ENCODE measurements at places on chromosomes 5 and 9.

DNA sequence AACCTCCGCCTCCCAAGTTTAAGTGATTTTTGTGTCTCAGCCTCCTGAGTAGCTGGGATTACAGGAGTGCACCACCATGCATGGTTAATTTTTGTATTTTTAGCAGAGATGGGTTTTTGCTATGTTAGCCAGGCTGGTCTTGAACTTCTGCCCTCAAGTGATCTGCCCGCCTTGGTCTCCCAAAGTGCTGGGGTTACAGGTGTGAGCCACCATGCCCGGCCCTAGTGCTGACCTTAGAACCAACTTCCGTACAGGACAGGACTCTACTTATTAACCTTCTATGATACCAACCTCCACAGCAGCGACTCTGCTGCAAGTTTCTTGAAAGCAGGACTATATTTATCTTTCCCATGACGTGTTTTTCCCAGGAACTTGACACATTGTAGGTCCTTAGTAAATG is 176.9 kb downstream of the RGS3 start:
- DNase-seq, result no peak

- no peak for DNase-seq
These were observed 117.7 kb downstream of the ROR2 start for GRCh38 chr9:91832322-91832721.

GRCh38 chr5:163916376-163916775 is 411.0 kb downstream of the MAT2B start:
- no peak for DNase-seq

GRCh38 chr9:110526426-110526825 is 53.1 kb downstream of the SVEP1 start:
- no peak for DNase-seq

DNA sequence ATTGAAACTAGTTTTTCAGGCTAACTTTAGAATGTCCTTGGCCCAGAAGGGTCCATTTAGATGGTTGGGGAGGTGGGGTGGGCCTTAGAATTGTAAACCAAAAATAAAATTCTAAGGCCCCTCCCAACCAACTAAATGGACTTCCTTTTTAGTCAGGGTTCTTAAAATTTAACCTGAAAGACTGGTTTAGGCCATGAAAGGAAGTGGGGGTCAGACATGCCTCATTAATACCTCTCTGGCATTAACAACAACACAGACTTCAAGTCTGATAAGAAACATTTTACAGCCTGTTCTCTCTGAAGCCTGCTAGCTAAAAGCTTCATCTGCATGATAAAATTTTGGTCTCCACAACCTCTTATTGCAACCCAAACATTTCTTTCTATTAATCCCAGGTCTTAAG is 65.5 kb upstream of the TNC start:
- DNase-seq, result no peak

DNA sequence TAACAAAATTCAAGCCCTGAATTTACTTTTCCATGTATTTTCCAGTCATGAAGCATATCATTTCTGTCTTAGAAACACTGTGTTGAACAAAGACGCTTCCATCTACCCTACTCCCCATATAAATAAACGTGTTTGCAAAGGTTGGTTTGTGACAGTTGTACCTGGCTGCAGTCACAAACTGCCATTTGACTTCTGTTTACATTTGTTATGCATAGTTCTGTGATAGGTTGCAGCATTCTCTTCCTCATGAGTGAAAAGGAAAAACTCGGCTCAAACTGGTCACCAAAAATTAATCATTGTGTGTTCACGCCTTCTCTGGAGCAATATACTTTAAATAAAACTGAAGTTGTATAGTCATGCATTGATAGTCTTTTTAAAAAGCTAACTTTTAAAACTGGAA is 69.3 kb upstream of the MOCS2 start:
- DNase-seq, result no peak
